Gastrocnemius medialis (tissue), 4 donors: ENCODE measurements at places on chromosomes 5 and 9. TPM values are rescaled to one million over a fixed set of nuclear protein-coding genes. Genes with fewer than 3 reads are reported as not detected.

DNA sequence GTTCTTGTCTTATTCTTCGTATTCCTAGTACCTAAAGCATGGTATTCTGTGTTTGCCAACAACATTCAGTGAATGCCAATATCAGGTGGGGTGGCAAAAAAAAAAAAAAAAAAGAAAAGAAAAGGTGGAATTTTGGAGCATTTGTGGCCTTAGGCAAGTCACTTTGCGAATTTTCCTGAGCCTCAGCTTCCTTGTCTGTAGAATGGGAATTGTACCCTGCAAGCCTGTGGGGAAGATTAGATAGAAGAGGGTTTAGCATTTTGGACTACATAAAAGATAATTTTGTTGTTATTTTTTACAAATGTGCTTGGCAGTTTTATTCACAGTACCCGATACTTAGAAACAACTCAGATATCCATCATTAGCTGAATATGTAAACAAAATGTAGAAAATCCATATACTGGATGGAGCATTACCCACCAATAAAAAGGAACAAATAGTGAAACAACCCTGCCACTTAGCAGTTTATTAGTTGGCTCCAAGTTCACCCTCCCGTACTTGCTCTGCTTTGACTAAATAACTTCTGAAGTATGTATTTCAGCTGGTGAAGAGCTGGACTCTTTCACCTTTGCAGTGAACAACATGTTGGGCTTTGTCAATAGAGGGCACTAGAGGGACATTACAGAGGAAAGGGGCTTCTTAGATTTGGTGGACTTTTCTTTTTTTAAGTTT, 13.6 kb downstream of the UBE2D2 start:
- no peak for DNase-seq

The DRD1 gene
- total RNA-seq = not detected

DNA sequence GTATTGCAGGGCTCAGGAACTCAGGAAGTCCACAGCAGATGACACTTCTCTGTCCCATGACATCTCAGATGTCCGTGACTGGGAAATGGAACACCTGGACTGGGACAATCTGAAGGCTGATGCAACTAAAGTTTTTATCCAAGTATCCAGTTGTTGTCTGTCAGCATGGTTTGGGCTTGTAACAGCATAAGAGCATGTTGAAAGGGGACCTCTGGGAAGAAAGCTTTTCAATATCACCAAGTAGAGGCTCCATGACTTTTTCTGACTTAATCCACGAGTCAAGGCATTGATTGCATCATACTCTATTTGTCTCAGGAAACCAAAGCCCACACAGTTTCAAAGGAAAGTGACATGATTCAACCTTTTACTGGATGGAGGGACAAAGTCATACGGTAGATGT, 807.7 kb downstream of the MTRR start:
- DNase-seq = no peak

The LRRC26 gene
- not detected for total RNA-seq

DNA sequence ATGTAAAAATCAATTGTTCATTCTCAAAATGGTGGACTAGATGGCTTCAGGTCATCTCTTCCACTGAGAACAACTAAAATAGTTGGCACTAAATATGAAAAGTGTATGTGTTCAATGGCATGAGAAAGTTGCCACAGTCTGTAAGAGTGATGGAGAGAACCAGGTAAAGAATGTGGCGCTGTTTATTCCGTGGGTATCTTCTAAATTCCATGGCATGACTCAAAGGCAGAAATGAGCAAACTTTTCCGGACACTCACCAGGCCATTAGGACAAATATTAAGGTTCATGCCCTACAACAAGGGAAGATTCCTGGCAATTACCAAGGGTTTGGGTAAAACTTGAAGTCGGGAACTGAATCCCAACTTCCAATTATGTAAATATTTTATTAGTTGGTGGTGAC, 825.4 kb upstream of the CDH6 start:
- no peak for DNase-seq

The IFNE gene
- total RNA-seq = not detected

The PCDHGB2 gene
- total RNA-seq = 3.4 TPM

GRCh38 chr5:179867079-179867465, 8.5 kb upstream of the MRNIP start:
- no peak for DNase-seq

The ECM2 gene
- total RNA-seq = 9.7 TPM

The PCSK1 gene
- total RNA-seq = not detected
